Stimulated activated CD8-positive, alpha-beta memory T cell treated with anti-CD3 and anti-CD28 coated beads, Interleukin-15, amount 100 ng/mL, for 48 hours (primary cell): ENCODE measurements at places on chromosomes 1 and 21.

GRCh38 chr1:19765623-19766022, 34.1 kb downstream of the TMCO4 start:
- peak; percentile 14 for DNase-seq

- DNase-seq, result no peak
Observed at GRCh38 chr1:227482023-227482299, 81.4 kb upstream of the ZNF678 start.

- DNase-seq, result no peak
Observed at GRCh38 chr1:233707880-233708815, 94.2 kb downstream of the KCNK1 start.

GRCh38 chr1:166952002-166952746, 23.2 kb downstream of the ILDR2 start:
- no peak for DNase-seq

GRCh38 chr1:193123751-193124150, 1.9 kb downstream of the CDC73 start:
- no peak for DNase-seq

DNA sequence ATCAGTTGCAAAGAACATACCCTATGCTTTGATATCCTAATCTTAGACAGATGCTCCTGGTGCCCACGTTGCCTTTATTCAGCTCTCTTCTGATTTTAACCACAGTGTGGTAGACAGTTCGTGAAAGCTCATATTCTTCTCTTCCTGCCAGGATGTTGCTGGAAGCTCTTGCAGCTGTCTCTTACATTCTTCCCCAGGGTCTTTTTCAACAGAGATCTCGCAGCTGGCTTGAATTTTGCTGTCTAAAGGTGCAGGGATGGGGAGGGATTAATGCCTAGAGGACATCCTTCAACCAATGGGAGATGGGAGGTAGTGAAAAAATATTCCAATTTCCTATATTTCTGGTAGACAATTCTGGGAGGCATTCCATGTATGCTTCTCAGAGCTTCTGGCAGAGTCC, 150.0 kb upstream of the APP start:
- no peak for DNase-seq

GRCh38 chr1:108961198-108961597, 2.1 kb downstream of the CLCC1 start:
- DNase-seq, result no peak

- DNase-seq, result no peak
Observed at GRCh38 chr1:86750530-86750929, 46.2 kb downstream of the SH3GLB1 start.

DNA sequence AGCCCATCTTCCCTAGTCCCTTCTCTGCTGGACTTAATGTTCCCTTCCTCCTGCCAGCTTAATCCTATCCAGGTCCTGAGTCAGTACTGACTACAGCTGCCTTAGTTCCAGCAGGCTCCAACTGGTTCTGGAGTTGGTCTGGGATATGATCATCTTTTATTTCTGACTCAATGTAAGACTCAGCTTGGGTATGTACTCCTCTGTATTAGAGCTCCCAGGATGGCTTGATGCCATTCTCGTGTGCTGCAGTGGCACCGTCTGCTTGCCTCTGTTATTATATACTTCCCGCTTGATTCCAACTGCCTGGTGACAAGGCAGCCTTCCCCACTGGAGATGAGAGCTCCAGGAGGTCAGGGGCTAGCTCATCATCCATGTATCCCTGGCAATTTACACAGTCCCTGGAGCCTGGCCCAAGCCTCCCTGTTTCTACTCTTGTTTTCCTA, 164.4 kb upstream of the DPT start:
- no peak for DNase-seq

DNA sequence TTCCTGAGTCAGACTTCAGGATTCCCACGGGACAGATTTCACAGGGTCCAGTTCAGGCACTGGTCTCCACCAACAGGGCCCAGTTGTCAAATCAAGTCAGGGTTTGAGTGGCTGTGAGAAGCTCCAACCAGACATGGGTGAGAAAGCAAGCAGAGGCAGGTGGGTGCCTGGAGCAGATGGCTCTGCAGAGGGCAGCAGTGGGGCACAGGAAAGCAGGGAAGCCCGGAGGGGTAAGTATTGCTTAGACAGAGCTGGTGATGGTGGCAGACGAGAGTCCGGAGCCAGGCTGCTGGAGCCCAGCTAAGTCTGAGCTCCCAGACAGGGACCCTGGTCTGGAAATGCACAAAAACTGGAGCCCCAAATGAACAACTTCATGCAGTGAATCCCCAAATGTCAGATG, 40.4 kb downstream of the RIMS3 start:
- no peak for DNase-seq

- DNase-seq, result no peak
Observed at GRCh38 chr1:244953901-244954300, 89.6 kb upstream of the HNRNPU start.

DNA sequence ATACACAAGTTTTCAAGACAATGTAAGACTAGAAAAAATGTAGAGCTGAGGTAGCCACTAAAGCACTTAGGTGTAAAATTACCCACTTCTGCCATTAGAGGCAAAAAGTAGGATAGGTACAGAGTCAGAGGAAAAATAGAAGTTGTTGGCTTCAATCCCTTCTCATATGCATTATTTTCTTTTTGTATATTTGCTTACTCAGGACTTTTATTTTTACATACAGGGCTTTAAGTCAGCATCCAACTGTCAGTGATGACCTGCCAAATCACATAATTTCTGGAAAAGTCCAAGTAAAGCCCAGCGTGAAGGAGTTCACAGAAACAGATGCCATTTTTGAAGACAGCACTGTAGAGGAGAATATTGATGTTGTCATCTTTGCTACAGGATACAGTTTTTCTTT, 211.0 kb upstream of the POGK start:
- DNase-seq, result no peak

DNA sequence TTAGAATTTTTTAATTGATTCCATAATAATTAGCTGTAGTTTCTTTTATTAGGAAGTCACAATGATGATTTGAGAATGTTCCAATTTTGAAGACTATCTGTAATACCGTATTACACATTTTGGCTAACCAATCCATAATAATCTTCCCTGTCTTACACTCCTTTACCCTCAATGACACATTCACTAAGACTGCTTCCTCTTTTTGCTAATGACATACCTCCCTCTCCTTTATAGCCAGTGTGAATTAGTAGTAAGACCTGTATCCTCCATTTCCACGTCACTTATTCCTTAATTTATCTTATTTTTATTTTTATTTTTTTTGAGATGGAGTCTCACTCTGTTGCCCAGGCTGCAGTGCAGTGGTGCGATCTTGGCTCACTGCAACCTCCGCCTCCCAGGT, 10.1 kb downstream of the KDM1A start:
- no peak for DNase-seq

DNA sequence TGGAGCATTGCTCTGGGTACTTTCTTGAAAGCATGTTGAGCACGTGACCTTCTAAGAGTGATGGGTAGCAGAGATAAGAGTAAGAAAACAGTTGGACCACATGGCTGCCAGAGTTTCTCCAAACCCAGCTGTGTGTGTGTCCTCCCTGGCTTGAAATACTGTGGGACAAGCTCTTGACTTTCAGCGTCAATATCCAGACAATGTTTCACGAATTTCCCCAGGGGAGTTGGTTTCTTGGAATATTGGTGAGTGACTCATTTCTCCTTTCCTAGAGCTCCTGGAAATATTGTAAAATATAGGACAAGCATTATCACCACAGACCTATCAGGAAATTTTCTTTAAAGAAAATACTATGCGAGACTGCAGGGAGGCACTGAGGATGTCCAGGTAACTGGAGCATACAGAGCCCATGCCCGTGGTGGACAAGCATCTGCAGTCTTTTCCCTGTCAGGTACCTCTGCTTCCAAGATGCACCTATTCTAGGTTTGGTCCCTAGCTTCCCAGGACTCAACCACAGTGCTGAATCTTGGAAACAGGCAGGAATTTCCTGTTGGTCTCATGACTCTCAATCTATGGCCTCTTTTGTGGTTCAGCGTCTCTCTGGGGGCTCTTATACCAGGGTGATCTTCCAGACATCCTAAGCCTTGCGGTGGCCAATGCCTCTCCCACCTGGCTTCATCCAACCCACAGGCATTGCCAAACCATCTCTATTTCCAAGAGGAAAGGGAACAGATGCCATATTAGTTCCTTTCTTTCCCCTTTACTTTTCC, 67.4 kb downstream of the KCNJ6 start:
- DNase-seq, result no peak

DNA sequence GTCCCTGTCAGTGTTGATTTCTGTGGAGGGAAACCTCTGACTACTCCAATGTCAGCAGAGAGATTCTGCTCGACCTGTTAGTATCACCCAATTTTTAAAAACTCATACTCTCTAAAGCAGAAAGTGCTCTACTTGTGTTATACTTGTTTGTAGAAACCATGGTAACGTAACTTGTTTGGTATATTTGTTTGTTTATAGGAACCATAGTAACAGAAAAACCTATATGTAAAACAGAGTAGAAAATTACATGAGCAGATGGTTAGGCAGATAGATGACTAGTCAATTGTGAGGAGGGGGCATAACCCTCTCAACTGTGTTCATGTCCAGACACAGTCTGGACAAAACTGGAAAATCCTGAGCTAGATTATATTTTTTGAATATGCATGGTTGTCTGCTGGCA, 6.7 kb downstream of the TRIM45 start:
- DNase-seq, result no peak

GRCh38 chr1:21496886-21497285, 12.3 kb upstream of the ALPL start:
- DNase-seq, result no peak

- no peak for DNase-seq
Observed at GRCh38 chr1:29324771-29325351, 88.5 kb downstream of the PTPRU start.

GRCh38 chr1:109259674-109260557, 10.6 kb downstream of the CELSR2 start:
- no peak for DNase-seq

DNA sequence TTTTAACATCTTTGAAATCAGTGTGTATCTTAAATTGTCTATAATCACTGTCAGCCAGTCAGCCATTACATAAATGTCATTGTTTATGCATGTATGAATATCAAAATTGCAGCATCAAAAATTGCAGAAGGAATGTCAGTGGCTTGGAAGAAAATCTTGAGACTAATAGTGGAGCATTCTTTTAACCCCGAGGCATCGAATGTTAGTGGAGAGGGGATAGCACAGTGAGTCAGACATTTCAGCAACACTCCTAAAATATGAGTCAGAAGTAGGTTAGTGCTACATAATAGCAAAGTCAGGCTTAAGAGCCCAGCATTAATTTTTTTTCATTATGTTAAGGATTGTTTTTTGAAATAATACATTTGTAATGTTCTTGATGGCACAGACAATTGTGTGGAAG, 45.5 kb downstream of the SNRPE start:
- no peak for DNase-seq

GRCh38 chr1:207918581-207918980, 7.7 kb upstream of the CD34 start:
- no peak for DNase-seq

DNA sequence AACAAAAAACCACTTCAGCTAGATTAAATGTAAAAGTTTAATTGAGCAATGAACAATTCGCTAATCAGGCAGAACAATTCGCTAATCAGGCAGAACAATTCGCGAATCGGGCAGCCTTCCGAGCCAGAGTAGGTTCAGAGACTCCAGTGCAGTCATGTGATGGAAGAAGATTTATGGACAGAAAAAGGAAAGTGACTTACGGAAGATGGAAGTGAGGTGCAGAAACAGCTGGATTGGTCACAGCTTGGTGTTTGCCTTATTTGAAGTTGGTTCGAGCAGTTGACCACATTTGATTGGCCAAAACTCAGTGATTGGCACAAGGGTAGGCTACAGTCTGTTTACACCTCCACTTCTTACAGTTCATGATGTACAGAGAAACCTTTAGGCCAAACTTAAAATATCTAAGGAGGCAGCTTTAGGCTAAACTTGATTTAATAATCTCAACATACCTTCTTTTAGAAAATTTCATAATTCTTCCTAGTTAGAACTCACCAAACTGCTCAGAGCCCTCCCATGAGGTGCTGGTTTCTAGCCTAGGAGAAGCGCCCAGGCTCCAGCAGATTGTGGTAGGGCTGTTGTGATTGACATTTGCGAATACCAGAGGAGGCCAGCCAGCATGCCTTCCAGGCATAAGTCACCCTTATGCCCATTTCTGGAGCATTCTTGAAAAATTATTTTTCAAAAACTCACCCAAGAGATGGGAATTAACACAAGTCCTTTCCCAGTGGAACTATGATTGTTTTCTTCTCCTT, 22.8 kb upstream of the KCNC4 start:
- DNase-seq, result no peak

- no peak for DNase-seq
Observed at GRCh38 chr21:26977746-26978145, 10.9 kb upstream of the ADAMTS5 start.

GRCh38 chr1:115429241-115429640, 91.2 kb upstream of the NGF start:
- DNase-seq, result no peak

DNA sequence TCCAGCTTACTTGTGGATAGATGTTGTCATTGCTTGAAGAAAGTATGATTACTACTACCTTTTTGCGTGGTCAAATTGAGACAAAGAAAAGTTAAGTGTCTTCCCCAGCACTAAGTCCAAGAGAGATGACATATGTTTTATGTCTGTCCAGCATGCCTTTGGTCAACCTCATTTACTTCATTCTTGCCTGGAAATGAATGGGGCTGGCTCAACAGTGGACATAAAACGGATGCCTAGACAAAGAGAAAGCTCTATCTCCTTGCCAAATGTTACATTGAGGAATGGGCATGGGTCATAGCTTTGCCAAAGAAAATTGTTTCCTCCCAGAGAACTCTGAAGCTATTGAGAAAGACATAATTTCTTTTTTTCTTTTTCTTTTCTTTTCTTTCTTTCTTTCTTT, 82.4 kb upstream of the PLPPR4 start:
- no peak for DNase-seq

DNA sequence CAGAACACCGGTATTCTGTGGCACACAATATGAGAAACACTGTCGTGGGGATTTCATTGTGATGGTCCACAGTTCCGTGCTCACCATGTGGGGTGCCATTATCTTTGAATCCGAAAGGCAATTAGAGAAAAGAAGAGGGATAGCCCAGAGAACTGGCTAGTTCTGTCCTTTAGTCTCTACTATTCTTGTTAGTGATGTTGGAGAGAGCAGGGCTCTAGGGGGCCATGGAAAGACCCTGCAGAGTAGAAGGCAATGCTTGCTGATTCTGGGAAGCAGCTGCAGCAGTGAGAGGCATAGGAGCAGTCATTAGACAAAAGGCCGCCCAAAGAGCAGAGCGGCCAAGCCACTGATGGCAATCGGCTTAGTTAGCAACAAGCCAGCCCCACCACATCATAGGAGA, 146.3 kb downstream of the TSEN15 start:
- no peak for DNase-seq

- no peak for DNase-seq
Observed at GRCh38 chr1:192703283-192704206, 67.6 kb downstream of the RGS13 start.
